Colonic mucosa (tissue), 4 donors: ENCODE measurements at places on chromosomes 6 and 20. TPM values are rescaled to one million over a fixed set of nuclear protein-coding genes. Genes with fewer than 3 reads are reported as not detected.

Gene DNPH1
- total RNA-seq: 99.4 TPM

Gene POU3F2
- total RNA-seq: not detected

Gene OTOR
- total RNA-seq: not detected

Gene MAVS
- 70.7 TPM for total RNA-seq

Gene SRMS
- 0.32 TPM for total RNA-seq

Gene SAMD10
- 6.1 TPM for total RNA-seq
